ENCODE measurements at places on chromosomes 5 and 9. TPM values are rescaled to one million over a fixed set of nuclear protein-coding genes. Genes with fewer than 3 reads are reported as not detected.

ADAMTS16 gene
- 0.28 TPM for total RNA-seq

COL23A1 gene
- not detected for total RNA-seq

AQP3 gene
- 3.3 TPM for total RNA-seq

LEAP2 gene
- under 0.01 TPM for total RNA-seq

GPR107 gene
- 17.8 TPM for total RNA-seq

SKP2 gene
- total RNA-seq: 72.5 TPM

LCN15 gene
- total RNA-seq: not detected

ECSCR gene
- total RNA-seq: 3.1 TPM

INSL4 gene
- total RNA-seq: not detected

SPATA9 gene
- total RNA-seq: 0.83 TPM

IL6ST gene
- total RNA-seq: 506 TPM

FBN2 gene
- 67.5 TPM for total RNA-seq

OLFML2A gene
- total RNA-seq: 1.4 TPM

Measured in IMR-90 (cell line).